Cardiac septum (tissue), 1 donor: ENCODE measurements at places on chromosomes 16 and 17. TPM values are rescaled to one million over a fixed set of nuclear protein-coding genes. Genes with fewer than 3 reads are reported as not detected.

The ZNF319 gene
- total RNA-seq, result 7.2 TPM

The TAT gene
- not detected for total RNA-seq

The SLC2A4 gene
- total RNA-seq, result 73.5 TPM

DNA sequence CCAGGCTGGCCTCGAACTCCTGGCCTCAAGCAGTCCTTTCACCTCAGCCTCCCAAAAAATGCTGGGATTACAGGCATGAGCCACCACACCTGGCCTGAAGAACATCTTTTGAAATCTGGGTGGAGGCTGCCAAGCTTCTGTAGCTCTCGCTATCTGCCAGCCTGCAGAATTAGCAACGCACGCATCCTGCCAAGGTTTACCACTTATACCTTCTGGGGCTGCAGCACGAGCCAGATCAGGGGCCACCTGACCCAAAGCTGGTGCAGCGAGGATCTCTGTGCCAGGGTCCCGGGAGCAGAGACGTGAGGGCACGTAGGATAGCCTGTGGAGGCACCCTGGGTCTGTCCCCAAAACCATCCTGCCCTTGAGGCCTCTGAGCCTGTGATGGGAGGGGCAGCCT lies 22.2 kb downstream of the SLC38A8 start:
- DNase-seq, result no peak

DNA sequence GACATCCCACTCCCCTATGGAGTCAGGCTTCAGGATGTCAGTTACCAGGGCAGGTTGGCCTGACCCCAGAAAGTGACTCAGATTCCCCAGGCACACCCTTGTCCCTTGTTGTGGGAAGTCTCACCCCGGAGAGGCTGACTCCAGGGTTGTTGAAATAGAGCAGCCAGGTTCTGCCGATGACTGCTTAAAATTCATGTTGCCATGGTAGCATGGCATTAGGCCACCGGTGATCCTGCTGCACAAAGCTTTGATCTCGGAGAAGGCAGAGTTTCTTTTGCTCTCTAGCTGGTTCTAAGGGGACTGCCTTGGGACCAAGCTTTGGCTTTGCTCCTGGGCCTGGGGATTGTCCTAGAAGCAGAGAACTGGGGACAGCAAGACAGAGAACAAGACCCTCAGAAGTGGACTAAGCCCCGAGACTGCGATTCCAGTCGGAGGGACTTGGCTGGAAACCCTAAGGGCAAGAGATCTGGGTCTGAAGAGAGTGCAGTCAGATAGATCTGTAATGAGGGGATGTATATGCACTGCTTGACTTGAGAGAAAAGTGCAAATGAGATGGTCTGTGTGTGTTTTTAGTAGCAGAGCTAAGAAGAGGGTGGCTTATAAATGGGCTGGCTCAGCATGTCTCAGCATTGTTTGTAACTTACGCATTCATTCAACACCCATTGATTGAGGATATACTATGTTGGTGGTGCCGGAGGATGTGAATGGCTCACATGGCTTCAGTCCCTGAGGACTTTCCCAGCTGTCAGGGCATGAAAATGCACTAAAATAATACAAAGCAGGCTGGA lies 106.9 kb downstream of the RGS9 start:
- DNase-seq, result no peak

- DNase-seq, result no peak
Observed at GRCh38 chr16:75343286-75343685, 90.0 kb downstream of the CFDP1 start.

DNA sequence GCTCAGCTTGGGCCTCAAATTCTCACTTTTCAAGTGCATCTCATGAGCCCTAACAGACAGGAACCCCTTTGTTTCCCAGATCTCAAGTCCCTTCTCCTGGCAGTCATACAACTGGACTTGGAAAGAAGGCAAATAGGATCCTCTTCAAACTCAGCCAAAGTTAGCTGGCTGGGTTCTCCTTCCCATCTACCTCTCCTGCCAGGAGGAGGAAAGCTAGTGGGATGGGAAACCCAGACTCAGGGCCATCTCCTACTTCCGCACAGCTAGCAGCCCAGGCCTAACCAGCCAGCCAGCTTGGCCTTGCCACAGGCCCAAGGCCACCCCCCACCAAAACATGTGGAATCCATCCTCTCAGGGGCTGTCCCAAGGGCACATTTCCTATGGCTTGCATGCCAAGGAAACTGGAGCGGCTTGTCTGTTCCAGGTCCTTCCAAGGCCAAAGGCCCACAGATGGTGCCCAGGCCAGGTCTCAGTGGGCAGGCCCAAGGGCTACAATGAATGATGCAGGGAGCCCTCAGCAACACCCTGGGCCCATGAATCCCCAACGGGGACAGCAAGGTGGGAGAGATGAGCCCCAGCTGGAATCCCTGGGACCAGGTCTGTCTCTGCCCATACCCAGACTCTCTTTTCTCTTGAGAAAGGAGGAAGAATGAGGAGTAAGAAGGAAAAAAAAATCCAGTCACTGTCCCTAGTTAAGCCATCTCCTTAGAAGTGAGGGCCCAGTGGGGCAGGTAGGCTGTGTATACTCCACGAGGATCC lies 1.7 kb downstream of the SMARCD2 start:
- DNase-seq, result no peak

DNA sequence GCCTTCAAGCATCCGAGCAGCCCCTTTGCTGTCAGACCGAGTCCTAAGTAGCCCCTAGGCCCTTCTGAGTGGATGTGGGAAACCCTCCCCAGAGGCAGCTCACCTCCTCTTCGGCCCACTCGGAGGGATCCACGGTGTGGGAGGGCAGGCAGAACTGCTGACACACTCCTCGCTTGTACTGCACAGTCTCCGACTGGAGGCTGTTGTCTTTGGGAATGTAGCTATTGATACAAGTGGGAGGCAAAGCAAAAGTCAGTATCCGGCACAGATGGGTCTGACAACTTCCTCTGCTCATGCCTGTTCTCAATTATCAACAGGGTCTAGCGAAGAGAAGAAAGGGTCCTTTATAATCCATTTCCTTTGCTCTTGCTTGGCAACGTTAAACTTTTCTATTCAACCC lies 25.9 kb upstream of the FOXJ1 start:
- DNase-seq, result no peak
